Kidney (tissue), 22 donors: ENCODE measurements at places on chromosomes 5 and 9. TPM values are rescaled to one million over a fixed set of nuclear protein-coding genes. Genes with fewer than 3 reads are reported as not detected.

Gene CD74
- polyA plus RNA-seq = 1,887 TPM

Gene TEX48
- polyA plus RNA-seq = not detected

Gene CTSL
- polyA plus RNA-seq = 237 TPM

Gene SLC36A3
- not detected for polyA plus RNA-seq

Gene MYMK
- polyA plus RNA-seq = not detected

Gene MAMDC4
- polyA plus RNA-seq = 5.8 TPM

Gene TUSC1
- 16.7 TPM for polyA plus RNA-seq

Gene GLRA1
- not detected for polyA plus RNA-seq

Gene PHYHD1
- polyA plus RNA-seq = 122 TPM

Gene PNPLA7
- 2.1 TPM for polyA plus RNA-seq

Gene CDH6
- 21.8 TPM for polyA plus RNA-seq

GRCh38 chr5:66440202-66440680, 156.0 kb upstream of the MAST4 start:
- peak; percentile 41 for DNase-seq

GRCh38 chr5:158947846-158948245, 151.9 kb downstream of the EBF1 start:
- DNase-seq = no peak

- DNase-seq = peak; percentile 98
Measured at GRCh38 chr9:89661956-89662717, 57.3 kb downstream of the GADD45G start.

DNA sequence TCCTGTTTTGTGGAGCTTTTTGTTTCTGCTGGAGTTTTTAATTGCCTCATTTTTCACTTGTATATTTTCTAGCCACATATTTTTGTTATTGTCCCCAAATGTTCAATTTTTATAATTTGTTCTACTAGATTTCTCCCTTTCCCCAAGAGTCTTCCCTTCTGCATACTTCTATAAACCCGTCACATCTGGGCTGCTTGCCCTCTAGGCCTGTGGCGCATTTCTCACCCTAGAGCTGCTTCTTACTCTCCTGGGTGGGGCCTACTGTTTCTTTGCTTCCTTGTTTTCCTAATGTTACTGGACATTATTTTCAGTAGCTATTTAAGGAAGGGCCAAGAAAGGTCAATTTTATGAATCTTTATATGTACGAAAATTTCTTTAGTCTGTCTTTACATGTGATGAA, 51.5 kb downstream of the NXNL2 start:
- no peak for DNase-seq

- DNase-seq = no peak
Measured at GRCh38 chr5:157485811-157486210, 25.8 kb downstream of the NIPAL4 start.

- no peak for DNase-seq
Measured at GRCh38 chr5:95107138-95107537, 177.8 kb downstream of the MCTP1 start.

- no peak for DNase-seq
Measured at GRCh38 chr5:159899067-159900049, 16.9 kb upstream of the ADRA1B start.

- DNase-seq = peak; percentile 58
Measured at GRCh38 chr9:124873664-124874063, 11.7 kb downstream of the ARPC5L start.

DNA sequence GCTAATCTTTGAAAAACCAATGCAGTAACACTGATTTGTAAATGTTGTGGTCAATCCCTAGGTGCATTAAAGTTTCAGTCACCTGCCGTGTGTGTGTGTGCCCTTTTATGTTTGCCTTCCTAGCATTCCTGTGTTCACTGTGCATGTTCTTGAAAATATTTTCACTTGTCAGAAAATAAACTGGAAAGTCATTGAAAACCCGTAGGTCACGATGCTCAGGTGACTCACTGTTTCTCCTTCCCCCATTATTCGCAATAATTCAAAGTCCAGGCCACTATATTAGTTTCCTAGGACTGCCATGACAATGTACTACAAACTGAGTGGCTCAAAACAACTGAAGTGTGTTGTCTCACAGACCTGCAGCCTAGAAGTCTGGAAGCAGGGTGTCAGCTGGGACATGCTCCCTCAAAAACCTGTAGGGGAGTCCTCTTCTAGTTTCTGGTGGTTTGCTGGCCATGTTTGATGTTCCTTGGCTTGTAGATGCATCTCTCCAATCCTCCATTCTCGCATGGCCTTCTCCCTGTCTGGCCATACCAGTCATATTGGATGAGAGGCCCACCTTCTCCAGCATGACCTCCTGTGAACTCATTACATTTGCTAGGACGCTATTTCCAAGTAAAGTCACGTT, 29.3 kb downstream of the MARVELD2 start:
- peak; percentile 39 for DNase-seq

GRCh38 chr5:1726956-1727355, 72.7 kb downstream of the MRPL36 start:
- DNase-seq = no peak

- DNase-seq = no peak
Measured at GRCh38 chr5:174342696-174343095, 297.2 kb downstream of the NSG2 start.

DNA sequence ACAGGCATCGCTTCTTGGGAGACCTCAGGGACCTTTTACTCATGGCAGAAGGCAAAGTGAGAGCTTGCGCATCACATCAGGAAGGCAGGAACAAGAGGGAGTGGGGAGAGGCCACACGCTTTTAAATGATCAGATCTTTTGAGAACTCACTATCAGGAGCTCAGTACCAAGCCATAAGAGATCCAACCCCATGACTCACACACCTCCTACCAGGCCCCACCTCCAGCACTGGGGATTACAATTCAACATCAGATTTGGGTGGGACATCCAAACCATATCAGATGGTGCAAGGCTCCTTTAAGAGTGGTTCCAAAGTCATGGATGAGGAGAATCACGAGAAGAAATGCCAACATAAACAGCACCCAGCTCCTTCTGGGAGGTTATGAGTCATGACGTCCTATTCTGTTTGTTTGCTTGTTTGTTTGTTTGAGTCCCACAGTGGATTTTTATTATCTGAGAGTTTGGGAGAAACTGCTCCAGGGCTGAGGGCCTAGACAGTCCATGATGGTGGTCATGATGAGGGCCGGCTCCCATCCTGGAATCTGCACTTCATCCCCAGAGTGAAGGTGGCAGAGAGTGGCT, 453.5 kb downstream of the GADD45G start:
- no peak for DNase-seq

GRCh38 chr5:125485771-125486170, 739.3 kb upstream of the ZNF608 start:
- no peak for DNase-seq

DNA sequence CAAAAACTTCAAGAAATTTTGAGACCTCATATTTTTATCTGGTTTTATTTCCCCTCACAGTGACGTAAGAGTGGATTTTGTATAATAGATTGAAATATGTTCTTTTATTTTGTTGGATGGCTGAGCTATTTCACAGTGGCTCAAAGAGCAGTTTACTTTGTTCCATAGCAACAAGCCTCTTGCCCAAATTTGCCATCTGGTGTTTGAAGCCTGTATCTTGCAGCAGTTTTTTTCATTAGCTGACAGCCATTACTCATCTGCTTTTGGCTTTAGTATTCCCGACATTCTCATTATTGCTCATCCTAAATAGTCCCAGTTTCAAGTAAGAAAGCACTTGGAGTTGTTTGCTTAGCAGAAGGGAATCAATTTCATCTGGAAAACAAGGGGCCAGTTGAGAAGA, 36.3 kb downstream of the GDA start:
- no peak for DNase-seq

GRCh38 chr9:99197124-99197630, 24.6 kb downstream of the ALG2 start:
- DNase-seq = no peak

DNA sequence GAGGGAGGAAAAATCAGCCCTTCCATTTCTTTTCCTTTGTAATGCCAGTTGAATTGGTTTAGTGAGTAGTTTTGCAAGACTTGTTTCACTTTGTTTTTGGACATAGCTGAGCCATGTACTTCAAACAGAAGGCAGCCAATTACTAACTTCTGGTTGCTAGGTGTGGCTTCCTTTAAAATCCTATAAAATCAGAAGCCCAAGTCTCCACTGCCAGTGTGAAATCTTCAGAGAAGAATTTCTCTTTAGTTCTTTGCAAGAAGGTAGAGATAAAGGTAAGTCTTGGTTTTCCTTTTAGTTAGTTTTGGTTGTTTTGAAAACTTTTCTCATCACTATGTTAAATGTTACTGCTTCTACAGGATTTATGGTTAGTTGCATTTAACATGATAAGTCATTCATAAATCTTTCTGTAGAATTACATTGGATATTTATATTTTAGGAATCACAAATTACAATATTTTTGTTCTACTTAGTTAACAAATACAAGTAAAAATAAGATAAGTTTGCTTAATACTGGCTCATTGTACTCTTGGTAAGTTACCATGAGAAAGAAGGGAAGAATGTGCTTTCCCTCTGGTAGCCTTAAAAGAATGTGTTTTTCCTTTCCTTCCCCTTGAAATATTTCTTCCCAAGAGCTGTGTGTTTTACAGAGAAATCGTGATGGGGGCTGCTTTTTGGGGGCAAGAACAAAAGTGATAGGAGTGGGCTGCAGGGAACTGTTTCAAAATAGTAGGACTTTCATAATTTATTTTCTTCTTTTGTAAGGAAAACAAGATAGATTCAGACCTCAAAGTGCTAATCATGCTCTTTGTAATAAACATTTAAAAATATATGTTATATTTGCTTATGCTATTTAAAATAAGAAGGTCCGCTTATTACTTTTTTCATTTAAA, at the start of gene ANXA1:
TSS of gene ANXA1 (plus strand) at position 213 of the 890 bp plus-strand sequence. CDS start 6,671 bp downstream, outside the sequence.
- no peak for DNase-seq

DNA sequence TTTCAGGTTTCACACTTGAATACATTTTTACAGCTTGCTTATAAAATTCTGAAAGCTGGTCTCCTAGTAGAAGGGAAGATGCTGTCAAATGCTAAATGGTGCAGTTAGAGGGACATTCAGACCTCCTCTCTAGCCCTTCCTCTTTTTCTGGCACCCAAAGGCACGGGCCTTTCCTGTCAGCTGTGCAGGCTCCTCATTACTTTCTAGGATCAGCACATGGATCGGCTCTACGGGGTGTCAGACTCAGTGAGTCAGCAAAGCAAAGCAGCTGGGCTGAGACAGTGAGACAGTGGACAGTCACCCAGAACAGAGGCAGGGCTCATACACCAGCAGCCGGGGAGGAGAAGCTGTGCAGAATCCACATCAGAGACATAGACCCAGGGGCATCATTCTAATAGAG, 80.0 kb upstream of the TNC start:
- peak; percentile 29 for DNase-seq

- peak; percentile 42 for DNase-seq
Measured at GRCh38 chr9:98807070-98807813, at the start of gene GALNT12. Gene GALNT12, plus strand, starts transcription at chr9:98807670. Its CDS starts 29 bp downstream, at chr9:98807699.

GRCh38 chr9:113154946-113155345, 4.1 kb downstream of the SLC31A2 start:
- DNase-seq = no peak

GRCh38 chr5:171115519-171115918, 193.5 kb upstream of the TLX3 start:
- DNase-seq = no peak

DNA sequence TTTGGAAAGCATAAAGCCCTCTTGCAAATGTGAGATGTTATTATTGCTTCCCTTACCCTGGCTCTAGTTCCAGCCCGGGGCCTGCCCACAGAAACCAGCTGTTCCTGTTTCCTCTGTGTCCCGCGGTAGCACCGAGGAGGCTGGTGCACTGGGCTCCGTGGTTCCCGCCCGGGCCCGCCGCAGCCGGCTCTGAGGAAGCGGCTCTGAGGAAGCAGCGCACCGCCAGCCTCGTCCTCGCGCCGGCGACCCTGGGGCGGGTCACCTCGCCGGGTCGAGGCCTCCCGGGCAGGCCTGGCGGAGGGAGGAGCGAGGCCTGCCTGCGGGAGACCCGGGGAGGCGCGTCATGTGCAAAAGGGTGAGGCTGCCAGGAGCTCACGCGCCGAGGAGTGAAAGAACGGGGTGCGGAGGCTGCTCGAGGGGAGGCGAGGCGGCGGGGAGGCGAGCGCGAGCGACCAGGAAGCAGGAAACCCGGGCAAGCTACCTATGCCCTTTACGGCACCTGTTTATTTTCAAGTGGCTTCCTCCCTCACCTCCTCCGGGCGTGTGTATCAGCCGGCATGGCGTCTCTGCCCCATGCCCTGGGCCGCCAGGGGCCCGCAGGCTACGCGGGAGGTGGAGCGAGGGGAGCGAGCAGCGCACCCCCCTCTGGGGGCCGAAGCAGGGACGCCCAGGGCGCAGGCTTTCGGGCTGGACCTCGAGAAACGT, 61.3 kb upstream of the MEGF10 start:
- DNase-seq = peak; percentile 63

DNA sequence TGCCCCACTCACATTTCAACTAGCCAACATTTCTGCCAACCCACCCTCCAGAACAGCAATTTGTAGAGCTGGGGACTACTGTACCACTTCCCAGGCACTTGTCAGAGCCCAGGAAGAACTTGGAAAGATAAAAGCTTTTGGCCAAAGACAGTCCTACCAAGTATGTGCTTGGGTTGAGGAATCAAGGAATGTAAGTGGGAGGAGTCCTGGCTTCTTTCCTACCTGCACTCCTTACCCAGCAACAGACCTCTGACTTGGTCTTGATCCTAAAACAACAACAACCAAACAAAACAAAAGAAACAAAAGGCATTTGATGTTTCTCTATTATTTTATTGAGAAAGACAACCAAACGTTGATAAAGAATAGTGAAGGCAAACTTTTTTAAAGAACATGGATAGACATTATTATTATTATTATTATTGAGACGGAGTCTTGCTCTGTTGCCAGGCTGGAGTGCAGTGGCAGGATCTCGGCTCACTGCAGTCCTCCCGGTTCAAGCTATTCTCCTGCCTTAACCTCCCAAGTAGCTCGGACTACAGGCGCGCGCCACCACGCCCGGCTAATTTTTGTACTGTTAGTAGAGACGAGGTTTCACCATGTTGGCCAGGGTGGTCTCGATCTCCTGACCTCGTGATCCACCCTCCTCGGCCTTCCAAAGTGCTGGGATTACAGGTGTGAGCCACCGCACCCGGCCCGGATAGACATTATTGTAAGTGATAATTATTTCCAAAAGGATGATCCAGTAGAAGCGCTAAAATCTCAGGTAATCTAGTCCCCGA, 33.5 kb downstream of the ANXA2R start:
- no peak for DNase-seq

- no peak for DNase-seq
Measured at GRCh38 chr9:34253460-34253837, 74.6 kb downstream of the UBAP1 start.

- DNase-seq = no peak
Measured at GRCh38 chr9:99255651-99256050, 33.6 kb downstream of the SEC61B start.

DNA sequence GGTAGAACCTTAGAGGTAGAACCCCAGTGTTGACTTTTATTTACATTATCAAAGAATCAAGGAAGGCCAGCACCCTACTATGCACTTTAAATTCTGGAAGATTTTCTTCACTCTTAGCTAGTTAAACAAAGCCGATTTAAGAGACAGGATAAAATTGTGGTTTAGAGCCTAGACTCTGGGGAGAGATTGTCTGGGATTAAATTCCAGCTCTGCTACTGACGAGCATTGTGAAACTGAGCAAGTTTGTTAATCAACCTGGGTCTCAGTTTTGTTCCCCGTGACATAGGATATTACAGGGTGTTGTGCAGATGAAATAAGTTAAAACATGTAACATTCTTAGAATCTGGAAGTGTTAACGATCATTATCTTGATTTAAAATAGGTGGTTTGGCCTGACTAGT, 83.5 kb downstream of the FEM1C start:
- DNase-seq = no peak

- DNase-seq = peak; percentile 72
Measured at GRCh38 chr9:133257465-133257956, 17.5 kb downstream of the ABO start.
